ENCODE measurements at places on chromosomes 12 and 14. TPM values are rescaled to one million over a fixed set of nuclear protein-coding genes. Genes with fewer than 3 reads are reported as not detected.

DNA sequence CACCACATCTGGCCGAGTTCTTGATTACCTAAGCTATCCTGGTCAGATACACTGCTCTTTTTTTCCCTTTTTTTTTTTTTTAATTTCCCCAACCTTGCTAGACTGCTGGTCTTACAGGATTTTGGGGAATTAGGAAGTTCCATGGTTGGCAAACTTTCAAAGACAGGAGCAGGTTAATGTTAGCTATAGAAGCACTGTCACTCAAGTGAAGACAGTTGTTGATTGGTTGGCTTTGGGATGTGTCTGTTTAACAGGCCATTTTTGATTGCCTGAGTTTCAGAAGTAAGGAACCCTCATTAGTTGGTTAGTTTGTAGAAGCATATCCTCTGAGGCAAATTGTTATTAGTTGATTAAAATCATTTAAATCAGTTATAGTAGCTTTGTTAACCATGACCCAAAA, 36.8 kb downstream of the RAP1B start:
- DNase-seq, result no peak

- DNase-seq, result no peak
Measured at GRCh38 chr12:100458191-100458590, 15.5 kb upstream of the NR1H4 start.

GRCh38 chr12:546920-547845, 87.4 kb downstream of the B4GALNT3 start:
- DNase-seq, result no peak

NINJ2 gene
- 2.4 TPM for total RNA-seq

DGKA gene
- 72.8 TPM for total RNA-seq

Measured in thoracic aorta (tissue), 2 donors.